Small intestine (tissue), 16 donors: ENCODE measurements at places on chromosomes 3 and 15. TPM values are rescaled to one million over a fixed set of nuclear protein-coding genes. Genes with fewer than 3 reads are reported as not detected.

MTMR10 gene
- 17.8 TPM for polyA plus RNA-seq

CLDN18 gene
- 0.19 TPM for polyA plus RNA-seq

LRRC31 gene
- polyA plus RNA-seq, result 19.8 TPM

ATXN7 gene
- 17.0 TPM for polyA plus RNA-seq

SCN11A gene
- 0.32 TPM for polyA plus RNA-seq

GOLGA8Q gene
- 1.6 TPM for polyA plus RNA-seq

CELF6 gene
- polyA plus RNA-seq, result 10.9 TPM

DNA sequence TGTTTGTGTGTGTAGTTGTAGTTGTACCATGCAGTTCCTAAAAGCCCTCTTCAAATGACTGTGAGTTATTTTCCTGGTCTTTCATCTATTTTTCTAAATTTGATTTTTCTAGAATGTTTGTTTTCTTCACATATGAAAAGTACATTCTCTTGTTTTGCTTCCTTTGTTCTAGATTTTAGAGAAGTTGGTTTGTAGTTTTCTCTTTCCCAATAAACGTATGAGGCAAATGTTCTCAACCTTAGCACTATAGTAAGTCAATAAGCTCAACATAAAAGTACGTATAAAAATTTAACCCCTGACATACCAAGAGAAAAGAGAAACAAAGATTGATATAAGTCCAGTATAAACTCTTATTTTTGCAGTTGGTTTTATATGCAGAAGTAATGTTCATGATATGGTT, 74.7 kb downstream of the IL1RAP start:
- no peak overlapping the region for H3K27ac ChIP-seq
- no peaks in the 10 kb centered on the region for H3K36me3 ChIP-seq
- no peak overlapping the region for H3K4me3 ChIP-seq
- H3K27me3 ChIP-seq, result no peaks in the 10 kb centered on the region
- H3K4me1 ChIP-seq, result no peaks in the 10 kb centered on the region
- no peak for DNase-seq

DNA sequence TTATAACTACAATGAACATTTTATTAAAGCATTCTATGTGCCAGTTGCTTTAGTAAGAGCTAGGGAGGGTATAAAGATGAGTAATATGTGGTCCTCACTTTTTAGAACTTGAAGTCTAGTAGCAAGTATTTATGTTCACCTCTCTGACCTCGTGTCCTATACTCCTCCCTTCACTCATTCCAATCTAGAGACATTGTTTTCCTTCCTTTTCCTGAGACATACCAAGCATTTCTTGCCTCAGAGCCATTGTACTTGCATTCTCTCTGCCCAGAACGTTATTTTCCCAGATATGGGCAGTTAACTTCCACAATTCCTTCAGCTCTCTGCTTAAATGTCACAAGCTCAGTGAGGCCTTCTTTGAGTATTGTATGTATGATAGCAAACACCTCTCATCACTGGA, 408.6 kb downstream of the PDCD6IP start:
- no peaks in the 10 kb centered on the region for H3K27me3 ChIP-seq
- no peak for DNase-seq
- H3K4me3 ChIP-seq, result no peak overlapping the region
- no peaks in the 10 kb centered on the region for H3K36me3 ChIP-seq

GRCh38 chr3:172213904-172214303, 174.5 kb downstream of the FNDC3B start:
- H3K36me3 ChIP-seq, result peaks cover 15% of the 10 kb centered on the region
- peaks cover 4% of the 10 kb centered on the region for H3K4me1 ChIP-seq

- H3K27me3 ChIP-seq, result no peaks in the 10 kb centered on the region
- peaks cover 2% of the 10 kb centered on the region for H3K4me1 ChIP-seq
- DNase-seq, result no peak
- no peak overlapping the region for H3K4me3 ChIP-seq
- H3K36me3 ChIP-seq, result peaks cover 34% of the 10 kb centered on the region
These were observed 35.4 kb downstream of the EHD4 start for GRCh38 chr15:41936649-41937567.

GRCh38 chr15:74170071-74170844, 3.3 kb upstream of the ISLR start:
- H3K27ac ChIP-seq, result no peak overlapping the region
- DNase-seq, result no peak
- H3K4me1 ChIP-seq, result no peaks in the 10 kb centered on the region
- H3K27me3 ChIP-seq, result no peaks in the 10 kb centered on the region

DNA sequence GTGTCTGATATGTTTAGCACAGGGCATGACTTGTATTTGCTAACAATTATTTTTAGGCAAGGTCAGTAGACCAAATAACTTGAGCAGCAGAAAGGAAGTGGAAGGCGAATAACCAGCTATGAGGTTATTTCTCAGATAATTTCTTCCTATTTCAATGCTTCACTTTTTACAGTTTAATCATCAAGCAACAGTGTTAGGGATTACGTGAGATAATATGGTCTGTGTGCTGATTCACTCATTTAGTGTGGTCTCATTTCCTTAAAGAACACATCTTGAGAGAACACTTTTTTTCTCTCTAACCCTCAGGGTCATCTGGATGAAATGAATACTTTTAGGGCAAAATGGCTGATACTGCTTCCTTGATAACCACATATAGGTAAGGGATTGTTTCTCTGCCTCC, 126.0 kb upstream of the CCNL1 start:
- no peak overlapping the region for H3K4me3 ChIP-seq
- H3K36me3 ChIP-seq, result no peaks in the 10 kb centered on the region
- H3K27ac ChIP-seq, result no peak overlapping the region
- no peak for DNase-seq
- no peaks in the 10 kb centered on the region for H3K27me3 ChIP-seq

DNA sequence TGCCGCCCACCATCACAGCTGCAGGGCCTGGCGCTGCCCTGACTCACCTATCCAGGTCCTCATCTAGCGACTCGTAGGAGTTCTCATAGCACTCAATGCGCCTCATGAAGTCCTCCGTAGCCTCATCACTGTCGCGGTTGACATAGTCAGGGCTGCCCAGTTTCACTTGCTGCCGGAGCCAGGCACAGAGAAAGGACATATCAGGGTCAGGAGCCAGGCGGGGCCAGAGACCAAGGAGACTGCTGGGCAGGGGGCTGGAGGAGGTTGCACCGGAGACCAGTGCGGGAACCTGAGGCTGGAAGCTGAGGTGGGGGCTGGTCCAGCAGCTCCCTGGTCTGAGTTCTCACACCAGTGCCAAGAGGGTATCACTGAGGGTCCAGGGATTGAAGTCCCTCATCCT, 18.2 kb downstream of the PFKFB4 start:
- H3K36me3 ChIP-seq, result peaks cover 28% of the 10 kb centered on the region
- no peak overlapping the region for H3K4me3 ChIP-seq
- no peaks in the 10 kb centered on the region for H3K4me1 ChIP-seq

DNA sequence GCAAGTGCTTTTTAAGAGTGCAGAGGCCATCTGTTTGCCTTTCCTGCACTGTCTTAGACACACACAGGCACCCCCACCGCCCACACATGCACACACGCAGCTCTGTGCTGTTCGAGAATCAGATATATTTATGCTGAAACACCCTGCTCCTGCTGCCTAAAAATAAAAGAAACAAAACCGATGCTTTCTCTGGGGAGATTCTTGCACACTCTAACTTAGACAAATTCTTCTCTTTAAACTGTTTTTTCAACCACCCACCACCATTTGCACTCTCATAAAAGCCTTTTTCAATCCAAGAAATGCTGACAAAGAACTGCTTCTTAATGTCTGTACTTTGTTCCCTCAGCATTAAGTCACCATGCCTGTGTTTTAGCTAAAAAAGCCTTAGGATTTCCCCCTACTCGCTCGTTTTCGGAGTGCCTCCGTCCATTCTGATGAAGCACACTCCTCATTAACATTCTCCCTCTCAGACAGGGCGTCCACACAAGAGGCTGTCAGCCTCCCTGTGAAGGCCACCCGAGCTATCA, 26.2 kb downstream of the SLC12A8 start:
- H3K36me3 ChIP-seq, result peaks cover 55% of the 10 kb centered on the region
- H3K4me3 ChIP-seq, result no peak overlapping the region
- no peaks in the 10 kb centered on the region for H3K4me1 ChIP-seq
- DNase-seq, result no peak

DNA sequence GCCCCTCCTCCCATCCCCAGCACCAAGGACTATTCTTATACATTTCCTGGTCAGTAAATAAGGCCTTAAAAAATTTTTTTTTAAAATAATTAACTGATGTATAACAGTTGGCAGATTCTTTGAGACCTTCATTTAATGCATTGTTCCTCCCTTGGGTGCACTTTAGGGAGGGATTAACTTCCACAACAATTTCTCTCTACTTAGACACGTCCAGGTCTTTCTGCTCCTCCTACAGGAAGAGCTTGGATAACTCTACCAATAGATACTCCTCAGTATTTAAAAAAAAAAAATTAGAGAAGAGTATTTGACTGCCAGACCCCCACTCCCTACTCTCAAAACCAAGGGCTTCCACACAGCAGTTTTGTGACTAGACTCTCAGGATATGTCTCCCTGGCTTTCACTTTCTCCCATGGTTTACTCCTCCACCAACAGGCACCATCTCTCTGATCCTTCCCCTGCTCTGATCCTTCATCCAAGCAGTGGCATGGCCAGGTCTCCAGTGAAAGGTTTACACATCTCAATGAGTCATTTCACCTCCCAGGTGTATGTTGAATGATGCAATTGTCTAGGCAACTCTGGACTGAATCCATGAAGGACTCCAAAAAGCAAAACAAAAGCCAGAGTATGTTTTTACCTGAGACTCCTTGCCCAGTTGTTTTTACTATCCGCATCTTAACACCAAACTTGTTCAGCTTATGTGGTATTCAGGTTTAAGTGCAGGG, 7.4 kb downstream of the ZIC4 start:
- H3K27ac ChIP-seq, result no peak overlapping the region
- H3K27me3 ChIP-seq, result peaks cover 3% of the 10 kb centered on the region
- no peak for DNase-seq

- DNase-seq, result no peak
- no peaks in the 10 kb centered on the region for H3K4me1 ChIP-seq
- peaks cover 3% of the 10 kb centered on the region for H3K36me3 ChIP-seq
These were observed 66.3 kb downstream of the NEK10 start for GRCh38 chr3:27302891-27303290.

GRCh38 chr15:55344206-55344605, 25.2 kb downstream of the PIGB start:
- no peak overlapping the region for H3K4me3 ChIP-seq
- DNase-seq, result no peak
- no peaks in the 10 kb centered on the region for H3K27me3 ChIP-seq
- peaks cover 10% of the 10 kb centered on the region for H3K36me3 ChIP-seq

DNA sequence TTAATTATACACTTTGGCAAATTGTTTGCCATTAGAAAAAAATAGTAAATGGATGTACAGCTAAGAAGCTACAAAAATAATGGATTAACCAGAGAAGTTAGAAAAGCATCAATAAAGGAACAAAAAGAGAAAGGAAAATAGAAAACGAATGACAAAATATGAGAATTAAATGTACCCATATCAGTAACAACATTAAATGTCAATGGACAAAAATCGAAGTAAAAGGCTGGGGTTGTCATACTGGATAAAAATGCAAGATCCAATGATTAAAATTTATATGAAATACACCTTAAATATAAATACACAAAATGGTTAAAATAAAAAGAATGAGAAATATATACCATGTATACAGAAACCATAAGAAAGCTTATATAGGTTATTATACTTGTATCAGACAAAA, 470.6 kb downstream of the OCA2 start:
- H3K27me3 ChIP-seq, result no peaks in the 10 kb centered on the region
- no peak overlapping the region for H3K27ac ChIP-seq
- H3K4me3 ChIP-seq, result no peak overlapping the region
- DNase-seq, result no peak

- no peak overlapping the region for H3K4me3 ChIP-seq
- H3K4me1 ChIP-seq, result no peaks in the 10 kb centered on the region
- no peaks in the 10 kb centered on the region for H3K36me3 ChIP-seq
- H3K27ac ChIP-seq, result no peak overlapping the region
- DNase-seq, result no peak
- H3K27me3 ChIP-seq, result no peaks in the 10 kb centered on the region
These were observed 290.0 kb downstream of the ADAMTSL3 start for GRCh38 chr15:83943849-83944404.

DNA sequence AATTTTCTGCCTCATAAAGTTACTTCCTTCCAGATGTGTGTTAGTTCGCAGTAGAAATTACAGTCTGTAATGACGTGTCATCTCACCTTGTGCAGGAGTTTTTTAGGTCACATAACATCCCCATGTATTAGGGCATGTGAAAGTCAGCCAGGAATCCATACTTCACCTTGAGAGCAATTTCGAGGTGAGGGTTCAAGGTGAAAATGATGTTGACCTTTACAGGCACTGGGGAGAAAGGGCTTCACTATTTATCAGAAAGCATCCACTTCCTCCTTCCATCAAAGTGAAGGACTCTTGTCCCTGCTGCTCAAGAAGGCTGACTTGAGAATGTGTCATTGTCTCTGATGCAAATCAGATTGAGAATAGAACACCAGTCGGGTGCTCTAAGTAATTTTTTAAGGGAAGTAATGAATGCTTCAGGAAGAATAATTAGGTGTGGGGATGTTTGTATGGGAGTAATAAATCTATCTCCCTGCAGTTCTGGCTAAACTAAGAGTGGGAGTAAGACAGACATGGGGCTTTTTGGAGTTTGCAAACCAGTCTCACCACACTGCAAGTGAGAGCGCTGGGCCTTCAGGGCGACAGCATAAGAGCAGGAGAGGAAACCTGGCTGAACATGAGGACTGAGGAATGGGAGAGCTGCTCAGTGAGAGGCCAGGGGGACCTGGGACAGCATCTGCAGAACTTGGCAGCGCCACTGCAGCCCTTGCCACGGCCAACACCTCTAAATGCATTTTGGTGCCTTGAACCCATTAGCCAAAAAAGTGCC, 85.9 kb upstream of the IL12A start:
- DNase-seq, result no peak
- H3K4me3 ChIP-seq, result no peak overlapping the region
- H3K4me1 ChIP-seq, result no peaks in the 10 kb centered on the region
- H3K27me3 ChIP-seq, result no peaks in the 10 kb centered on the region
- H3K36me3 ChIP-seq, result no peaks in the 10 kb centered on the region

GRCh38 chr3:177946048-177946447, 590.2 kb upstream of the KCNMB2 start:
- H3K27ac ChIP-seq, result no peak overlapping the region
- H3K4me3 ChIP-seq, result no peak overlapping the region
- no peaks in the 10 kb centered on the region for H3K36me3 ChIP-seq
- no peaks in the 10 kb centered on the region for H3K4me1 ChIP-seq
- no peak for DNase-seq
- H3K27me3 ChIP-seq, result no peaks in the 10 kb centered on the region

- H3K4me3 ChIP-seq, result no peak overlapping the region
- no peak overlapping the region for H3K27ac ChIP-seq
- no peaks in the 10 kb centered on the region for H3K27me3 ChIP-seq
- DNase-seq, result no peak
These were observed 77.2 kb downstream of the VPS13C start for GRCh38 chr15:61983081-61983480.

GRCh38 chr3:104961851-104962250, 404.9 kb upstream of the ALCAM start:
- H3K27ac ChIP-seq, result no peak overlapping the region
- H3K27me3 ChIP-seq, result no peaks in the 10 kb centered on the region
- H3K4me3 ChIP-seq, result no peak overlapping the region
- no peak for DNase-seq
